Hematopoietic multipotent progenitor cell treated with erythropoietin and hydrocortisone succinate and interleukin-3 and kit ligand, for 15 days (in vitro differentiated cells): ENCODE measurements at places on chromosomes 13 and 19.

- DNase-seq = no peak
Observed at GRCh38 chr13:55669051-55669450, 1471.7 kb upstream of the PRR20A start.

- DNase-seq = no peak
Observed at GRCh38 chr13:93361703-93362102, 135.1 kb downstream of the GPC6 start.

DNA sequence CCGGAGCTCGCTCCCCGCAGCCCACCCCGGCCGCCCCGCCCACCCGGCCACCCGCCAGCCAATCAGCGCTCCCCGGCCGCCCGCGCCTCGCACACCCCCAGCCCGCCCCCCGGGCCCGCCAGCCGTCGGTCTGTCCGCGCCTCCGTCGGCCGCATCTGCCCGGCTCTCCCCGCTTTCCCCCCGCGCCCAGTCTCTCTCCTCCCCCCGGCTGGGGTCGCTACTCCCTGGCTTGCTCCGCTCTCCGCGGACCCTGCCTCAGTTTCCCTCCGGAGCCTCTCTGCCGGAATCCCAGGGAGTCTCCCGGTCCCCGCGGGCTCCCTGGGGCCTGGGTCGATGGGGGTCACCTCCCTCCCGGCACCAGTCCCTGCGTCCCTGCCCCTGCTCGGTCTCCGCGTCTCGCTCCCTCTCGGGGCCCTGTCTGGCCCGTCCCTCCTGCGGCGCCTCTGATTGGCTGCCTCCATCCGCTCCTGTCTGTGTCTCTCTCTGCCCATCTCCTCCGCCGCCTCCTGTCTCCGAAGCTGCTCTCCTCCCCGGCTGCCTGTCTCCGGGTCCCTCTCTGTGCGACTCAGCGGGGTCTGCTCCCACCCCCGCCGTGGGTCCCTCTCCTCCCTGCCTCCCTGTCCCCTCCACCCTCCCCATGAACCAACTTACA, 484 bp downstream of the IL11 start:
- no peak for DNase-seq

- DNase-seq = no peak
Observed at GRCh38 chr13:66546534-66547379, 683.4 kb downstream of the PCDH9 start.

GRCh38 chr19:23762884-23763711, 4.4 kb upstream of the ZNF681 start:
- peak; percentile 2 for DNase-seq

GRCh38 chr13:76380446-76381065, 505.6 kb downstream of the KCTD12 start:
- no peak for DNase-seq

DNA sequence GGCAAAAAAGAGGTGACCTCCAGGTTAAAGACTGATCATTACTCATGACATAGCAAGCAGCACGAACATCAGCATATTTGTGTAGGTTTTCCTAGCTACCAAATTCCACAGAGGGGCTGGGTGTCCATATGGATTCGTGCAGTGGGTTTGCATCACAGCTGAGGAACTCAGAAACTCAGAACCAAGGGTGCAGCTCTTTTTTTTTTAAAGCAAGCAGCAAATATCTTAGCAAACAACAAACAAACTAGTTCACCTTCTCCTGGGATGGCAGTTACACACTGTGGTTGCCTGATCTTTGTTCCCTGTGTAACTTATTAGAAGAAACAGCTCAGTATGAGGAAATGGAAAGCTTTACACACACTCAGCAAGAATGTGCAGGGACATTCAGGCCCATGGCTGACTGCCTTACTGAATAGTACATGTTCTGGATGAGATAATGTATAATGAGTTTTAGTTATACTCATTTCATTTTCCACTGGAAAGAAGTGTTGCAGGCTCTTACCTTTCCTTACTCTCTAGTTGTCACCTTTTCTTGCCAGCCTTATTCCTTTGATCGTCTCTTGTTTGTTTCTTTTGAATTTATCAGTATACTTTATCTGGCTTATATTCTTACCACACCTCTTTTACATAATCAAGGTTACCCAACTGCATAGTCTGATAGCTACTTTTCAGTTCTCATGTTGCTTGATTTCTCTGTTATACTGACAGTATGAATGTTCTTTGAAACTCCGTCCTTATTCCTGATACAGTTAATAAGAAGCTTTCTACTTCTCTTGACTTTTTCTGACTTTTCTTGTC, 4.3 kb downstream of the NDFIP2 start:
- DNase-seq = no peak

DNA sequence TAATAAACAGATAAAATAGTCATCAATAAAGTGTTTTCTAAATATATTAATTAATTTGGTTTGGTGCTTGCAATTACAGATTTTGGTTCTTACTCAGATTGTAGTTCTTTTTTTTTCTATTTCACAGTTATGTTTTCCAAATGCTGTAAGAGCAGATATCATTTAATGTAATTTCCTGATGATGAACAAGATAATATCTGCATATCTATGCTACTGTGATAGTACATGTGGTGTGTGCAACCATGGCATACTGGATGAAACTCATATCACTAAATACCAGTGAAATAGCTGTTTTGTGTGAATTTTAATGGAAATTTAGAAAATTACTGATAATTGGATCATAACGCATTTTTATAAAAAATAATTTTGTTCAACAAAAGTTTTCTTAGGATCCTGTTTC, 88.8 kb upstream of the MAB21L1 start:
- DNase-seq = no peak

DNA sequence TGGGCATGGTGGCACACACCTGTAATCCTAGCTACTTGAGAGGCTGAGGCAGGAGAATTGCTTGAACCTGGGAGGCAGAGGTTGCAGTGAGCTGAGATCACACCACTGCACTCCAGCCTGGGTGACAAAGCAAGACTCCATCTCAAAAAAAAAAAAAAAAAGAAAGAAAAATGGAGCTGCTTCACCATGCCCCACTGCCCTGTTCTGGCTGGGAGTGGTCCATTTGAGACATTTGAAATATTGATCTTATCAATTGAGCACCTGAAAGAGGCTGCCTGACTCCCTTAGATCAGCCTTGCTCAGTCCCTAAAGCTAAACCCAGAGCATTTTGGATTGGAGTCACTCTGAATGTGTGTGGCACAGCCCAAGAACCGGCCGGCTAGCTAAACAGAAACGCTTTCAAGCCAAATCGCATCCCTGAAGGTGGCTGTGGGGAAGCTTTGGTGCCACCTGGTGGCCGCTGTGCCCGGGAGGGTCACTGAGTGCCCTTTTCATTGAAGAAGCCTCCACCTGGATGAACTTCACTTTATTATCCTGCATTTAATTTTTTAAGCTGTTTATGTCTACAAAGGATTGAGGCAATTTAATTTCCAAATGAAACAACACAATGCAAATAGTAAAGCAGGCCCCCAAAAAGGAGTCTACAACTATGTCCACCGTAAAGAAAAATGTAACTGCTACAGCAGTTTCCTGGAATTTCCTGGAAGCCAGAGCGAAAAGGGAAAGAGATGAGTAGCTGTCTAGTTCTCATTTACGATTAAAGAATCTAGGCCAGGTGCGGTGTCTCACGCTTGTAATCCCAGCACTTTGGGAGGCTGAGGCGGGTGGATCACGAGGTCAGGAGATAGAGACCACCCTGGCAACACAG, 53.1 kb upstream of the SERPINE3 start:
- DNase-seq = peak; percentile 52

DNA sequence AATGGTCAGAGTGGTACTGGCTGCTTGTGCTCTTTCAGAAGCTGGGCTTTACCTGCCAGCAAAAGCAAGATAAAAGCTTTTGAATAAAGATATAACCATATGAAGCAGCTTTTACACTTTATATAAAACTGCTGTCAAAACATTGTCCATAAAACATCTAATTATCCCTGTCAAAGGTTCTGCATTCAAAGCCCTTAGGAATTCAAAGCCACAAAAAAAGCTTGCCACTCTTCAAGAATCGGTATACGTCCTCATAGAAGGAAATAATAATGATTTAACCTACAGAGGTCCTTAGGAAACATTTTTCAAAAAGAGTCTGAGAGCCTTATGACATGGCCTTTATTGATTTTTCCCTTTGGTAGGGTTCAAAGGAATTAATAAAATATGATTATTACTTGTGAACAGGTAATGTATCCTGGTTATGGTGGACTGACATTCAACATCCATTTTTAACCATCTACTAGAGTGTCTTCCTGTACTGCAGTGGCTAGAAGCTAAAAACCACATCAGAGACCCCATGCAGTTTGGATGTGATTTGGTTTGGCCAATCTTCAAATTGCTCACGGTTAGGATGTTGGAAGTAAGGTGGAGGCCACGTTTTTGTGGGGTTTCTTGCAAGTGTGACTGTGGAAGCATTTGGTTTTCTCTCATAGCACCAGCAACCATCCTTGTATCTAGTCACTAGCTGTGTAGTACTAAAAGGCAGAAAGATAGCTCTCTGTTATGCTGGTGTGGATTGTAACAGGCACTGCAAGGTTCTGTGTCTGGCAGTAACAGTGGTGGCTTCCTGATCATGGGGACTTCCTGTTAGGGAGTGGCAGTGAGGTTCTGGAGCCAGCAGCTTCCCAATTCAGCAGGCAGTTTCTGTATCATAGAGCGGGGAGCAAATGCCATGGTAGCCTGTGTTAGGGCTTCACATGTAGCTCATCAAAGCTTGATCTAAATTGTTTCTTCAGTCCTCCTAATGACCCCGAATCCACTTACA, 441.5 kb downstream of the DIAPH3 start:
- DNase-seq = no peak

- DNase-seq = no peak
Observed at GRCh38 chr13:26471807-26472206, 85.7 kb upstream of the WASF3 start.

DNA sequence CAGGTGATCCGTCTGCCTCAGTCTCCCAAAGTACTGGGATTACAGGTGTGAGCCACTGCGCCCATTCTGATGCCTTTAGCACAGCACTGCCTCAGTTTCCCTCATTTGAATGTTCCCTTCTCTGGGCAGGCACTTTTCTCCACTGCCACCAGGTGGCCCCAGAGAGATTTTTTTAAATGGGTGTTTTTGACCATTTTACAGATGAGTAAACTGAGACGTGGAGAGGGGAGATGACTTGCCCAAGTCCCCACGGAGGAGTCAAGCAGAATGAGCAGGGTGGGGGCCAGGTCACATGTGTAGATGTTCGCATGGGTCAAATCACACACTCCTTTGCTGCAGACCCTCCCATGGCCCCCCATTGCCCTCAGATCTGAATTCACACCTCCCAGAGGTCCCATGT, 3.2 kb upstream of the PDE4C start:
- DNase-seq = peak; percentile 28

- DNase-seq = no peak
Observed at GRCh38 chr13:76925115-76925514, 23.2 kb upstream of the ACOD1 start.
